ENCODE measurements at places on chromosomes 2 and 18.

GRCh38 chr2:110853516-110853915 lies 121.1 kb downstream of the ACOXL start:
- no peak for DNase-seq

DNA sequence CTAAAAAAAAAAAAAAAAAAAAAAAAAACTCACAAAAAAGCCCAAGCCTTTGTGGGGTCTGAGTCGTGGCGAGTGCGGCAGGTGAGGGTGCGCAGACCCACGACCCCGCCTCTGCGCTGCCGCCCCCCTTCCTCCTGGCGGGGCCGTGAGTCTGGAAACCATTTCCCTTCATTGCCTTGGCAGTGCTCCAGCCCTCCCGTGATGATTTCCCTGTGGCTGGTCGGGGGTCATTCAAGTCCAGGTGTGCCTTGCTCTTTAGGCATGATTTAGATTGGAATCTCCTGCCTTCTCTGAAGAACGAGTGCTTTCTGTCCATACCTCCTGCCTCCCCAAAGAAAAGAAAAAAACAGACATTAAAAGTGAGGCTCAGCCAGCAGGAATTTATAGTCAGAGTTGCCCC lies 161.8 kb downstream of the FAM210A start:
- no peak for DNase-seq

GRCh38 chr18:39241534-39241933 lies 1675.9 kb upstream of the CELF4 start:
- no peak for DNase-seq

DNA sequence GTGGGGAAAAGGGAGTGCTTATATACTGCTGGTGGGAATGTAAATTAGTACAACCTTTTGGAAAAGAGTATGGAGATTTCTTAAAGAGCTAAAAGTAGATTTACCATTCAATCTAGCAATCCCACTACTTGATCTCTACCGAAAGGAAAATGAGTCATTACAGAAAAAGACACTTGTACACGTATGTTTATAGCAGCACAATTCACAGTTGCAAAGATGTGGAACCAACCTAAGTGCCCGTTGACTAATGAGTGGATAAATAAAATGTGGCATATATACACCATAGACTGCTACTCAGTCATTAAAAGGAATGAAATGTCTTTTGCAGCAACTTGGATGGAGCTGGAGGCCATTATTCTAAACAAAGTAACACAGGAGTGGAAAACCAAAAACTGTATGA lies 29.5 kb downstream of the FLACC1 start:
- no peak for DNase-seq

DNA sequence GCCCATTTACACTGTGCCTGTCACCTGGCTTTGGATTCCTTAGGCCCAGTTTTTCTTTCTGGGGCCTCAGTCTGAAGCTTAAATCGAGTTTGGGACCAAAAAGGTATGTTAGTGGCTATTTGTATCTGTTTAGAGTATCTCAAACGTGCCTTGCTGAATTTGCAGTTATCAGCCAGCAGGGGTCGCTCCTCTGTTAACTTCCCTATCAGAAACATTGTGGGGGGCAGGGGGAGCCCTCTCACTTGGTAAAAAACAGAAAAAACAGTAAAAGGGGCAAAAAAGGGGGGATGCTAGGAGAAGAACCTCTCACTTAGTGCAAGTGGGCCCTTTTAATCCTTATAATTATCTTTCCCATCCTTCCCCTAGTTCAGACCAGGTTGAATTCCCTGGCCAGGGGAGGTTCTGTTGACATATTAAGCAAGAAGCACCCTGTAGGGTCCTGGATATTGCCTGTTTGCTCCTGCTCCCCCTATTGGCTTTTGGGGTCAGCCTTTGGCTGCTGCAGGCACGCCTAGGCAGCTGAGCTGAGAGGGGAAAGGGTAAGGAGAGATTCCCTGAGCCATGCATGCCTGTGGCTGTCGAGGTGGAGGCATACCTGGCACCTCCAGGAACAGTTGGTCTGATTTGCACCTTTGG lies 8.8 kb upstream of the IFIH1 start:
- no peak for DNase-seq

- DNase-seq: no peak
Measured at GRCh38 chr18:24095976-24096375, 42.9 kb upstream of the CABYR start.

DNA sequence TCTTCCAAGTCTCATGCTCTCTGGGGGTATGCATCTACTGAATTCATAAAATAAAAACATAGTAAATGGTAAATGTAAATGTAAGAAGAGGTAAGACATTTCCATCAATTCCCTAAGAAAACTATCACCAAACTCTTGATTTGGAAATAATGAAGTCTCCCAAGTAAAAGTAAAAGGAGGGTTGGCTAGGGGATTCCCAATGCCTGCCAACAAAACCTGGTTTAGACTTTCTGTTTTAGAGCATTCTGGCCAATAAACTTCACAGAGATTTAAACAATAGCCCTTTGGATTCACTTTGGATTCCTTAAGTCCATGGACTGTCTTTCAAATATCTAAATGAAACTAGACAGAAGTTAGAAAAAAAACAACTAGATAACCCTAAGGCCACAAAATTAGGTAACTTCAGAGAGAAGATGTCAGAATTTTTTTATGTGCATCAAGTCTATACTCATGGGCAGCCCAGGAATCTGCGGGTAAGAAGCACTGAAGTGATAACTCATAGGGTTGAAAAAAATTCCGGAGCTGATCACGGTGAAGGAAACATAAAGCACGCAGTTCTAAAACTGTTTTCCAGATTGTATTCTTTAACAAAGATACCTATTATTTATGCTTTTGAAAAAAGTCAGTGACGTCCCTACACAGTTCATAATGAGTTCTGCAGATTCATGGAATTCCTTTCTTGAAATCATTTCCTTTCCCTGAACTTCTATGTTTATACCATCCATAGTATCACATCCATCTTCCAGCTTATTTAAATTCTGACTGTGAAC lies 263.6 kb downstream of the AFF3 start:
- DNase-seq: no peak

GRCh38 chr2:36414307-36414706 lies 58.7 kb downstream of the CRIM1 start:
- no peak for DNase-seq

DNA sequence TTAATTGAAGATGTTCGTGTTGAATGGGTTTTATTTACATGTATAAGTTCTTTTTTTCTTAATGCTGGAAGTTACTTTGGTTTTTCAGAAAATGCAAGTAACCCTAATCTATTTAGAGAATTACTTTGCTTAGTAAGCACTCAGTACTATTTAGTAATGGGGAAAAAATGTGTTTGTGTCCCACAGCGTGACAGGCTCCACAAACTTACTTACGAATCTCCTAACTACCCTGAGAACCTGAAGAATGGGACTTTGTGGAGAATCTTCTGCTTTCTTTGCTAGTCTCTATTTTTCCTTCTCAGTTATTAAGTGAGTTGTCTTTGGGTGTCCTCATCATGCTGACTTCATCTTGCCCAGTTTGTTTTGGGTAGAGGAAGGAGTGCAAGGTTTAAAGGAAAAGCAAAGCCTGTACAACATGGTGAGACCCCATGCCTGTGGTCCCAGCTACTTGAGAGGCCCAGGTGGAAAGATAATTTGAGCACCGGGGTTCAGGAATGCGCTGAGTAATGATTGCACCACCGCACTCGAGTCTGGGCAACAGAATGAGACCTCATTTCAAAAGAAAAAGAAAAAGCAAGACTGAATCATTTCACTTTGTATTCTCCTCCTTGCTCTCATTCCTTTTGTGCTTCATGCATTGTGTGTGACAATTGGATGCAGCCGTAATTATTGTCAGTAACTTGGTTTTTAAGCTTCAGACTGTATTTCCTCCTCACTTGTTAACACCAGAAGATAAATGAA lies 10.2 kb downstream of the NEDD4L start:
- no peak for DNase-seq

GRCh38 chr2:81658227-81658626 lies 1353.7 kb upstream of the LRRTM1 start:
- no peak for DNase-seq

DNA sequence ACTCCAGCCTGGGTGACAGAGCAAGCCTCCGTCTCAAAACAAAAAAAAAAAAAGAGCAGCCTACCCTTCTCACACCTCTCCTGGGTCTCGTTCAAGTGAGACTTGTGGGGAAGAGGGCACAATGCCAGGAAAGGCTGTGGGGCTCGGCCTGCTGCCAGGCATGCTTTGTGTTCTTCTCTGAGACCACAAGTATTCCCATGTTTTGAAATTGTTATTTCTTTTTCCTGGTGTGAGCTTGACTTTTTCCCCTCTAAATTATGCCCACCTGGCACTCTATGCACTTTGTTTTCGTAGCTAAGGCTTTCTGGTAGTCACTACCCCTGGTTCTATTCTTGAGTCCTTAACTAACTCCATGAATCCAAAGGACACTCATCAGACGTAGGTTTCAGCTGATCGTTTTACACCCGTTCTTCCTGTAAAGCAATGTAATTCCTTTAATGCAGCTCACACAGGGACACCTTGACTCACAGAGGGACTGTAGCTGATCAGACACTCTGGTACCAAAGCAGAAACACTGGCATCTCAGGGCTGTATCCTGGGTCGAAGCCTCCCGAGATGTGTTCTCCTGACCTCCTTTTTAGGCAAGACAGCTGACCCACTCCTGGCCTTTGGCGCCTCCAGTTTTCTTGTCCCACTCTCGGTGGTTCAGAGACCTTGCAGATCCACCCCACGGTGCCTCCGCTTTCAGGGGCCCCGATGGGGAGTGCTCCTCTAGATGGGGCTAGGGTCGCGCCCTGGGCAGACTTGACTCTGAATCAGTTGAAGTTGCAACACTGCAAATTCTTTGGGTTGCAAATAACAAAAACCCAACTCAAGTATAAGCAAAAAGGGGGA lies 193.3 kb upstream of the AGAP1 start:
- DNase-seq: no peak

GRCh38 chr2:11616097-11616687 lies 53.8 kb downstream of the NTSR2 start:
- no peak for DNase-seq

GRCh38 chr18:36756242-36756641 lies 72.6 kb downstream of the TPGS2 start:
- no peak for DNase-seq

GRCh38 chr2:240578488-240578887 lies 8.0 kb upstream of the CAPN10 start:
- no peak for DNase-seq

DNA sequence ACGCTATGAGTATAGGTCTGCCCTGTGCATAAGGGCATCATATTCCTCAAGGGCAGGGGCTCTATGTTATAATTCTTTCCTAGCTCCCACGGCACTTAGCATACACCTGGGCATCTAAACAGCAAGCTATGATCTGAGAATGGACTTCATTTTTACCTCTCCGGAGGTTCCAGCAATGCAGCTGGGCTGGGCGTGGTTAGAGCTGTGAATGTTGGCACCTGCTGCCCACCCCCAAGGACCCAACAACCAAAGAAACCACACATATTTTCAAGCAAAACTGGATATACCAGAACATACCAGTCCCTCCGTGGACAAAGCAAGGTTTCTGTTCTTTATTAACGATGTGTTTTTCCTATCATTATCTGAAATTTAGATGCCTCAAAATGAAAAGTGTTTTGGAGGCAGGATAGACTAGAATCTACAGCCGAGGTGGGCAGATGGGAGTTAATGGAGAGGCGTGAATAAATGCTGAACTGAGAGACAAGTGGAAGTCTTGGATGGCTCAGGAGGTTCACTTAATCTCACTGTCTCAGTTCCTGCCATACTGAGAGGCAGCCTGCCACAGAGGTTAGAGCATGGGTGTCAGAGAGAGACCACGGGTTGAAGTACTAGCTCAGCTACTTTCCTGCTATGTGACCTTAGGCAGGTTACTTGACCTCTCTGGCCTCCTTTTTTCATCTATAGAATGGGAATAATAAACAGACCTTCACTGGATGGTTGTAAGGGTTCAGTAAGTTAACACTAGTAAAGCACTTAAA lies 186.6 kb upstream of the SMAD2 start:
- DNase-seq: no peak

DNA sequence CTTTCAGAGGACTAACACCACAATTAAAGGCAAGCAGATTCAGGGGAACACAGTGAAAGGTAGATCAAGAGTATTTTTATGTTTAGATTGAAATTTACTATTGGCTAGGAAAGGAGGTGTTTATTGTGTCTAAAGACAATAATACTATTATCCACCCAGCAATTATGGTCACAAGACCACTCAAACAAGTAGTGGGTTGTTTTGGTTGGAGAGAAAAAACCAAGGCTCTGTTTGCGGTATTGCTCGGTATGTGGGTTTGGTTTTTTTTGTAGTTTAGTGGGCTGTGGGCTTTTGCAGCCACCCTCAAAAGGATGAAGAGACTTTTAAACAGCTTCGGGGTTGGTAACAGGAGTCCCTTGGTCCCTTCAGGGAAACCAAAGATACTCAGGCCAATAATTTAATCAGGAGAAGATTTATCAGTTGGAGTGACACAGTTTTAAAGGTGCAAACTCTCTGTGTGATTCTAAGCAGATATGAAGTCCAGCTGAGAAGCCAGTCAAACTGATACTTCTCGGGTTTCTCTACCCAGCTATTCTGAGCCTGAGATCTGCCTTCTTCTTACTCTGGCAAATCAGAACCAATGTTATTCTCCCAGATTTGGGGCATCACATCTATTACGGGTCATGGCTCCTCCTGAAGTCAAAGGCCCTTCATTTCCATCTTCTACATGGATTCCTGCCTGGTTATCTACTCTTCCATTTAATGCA lies 55.3 kb downstream of the DCC start:
- no peak for DNase-seq

DNA sequence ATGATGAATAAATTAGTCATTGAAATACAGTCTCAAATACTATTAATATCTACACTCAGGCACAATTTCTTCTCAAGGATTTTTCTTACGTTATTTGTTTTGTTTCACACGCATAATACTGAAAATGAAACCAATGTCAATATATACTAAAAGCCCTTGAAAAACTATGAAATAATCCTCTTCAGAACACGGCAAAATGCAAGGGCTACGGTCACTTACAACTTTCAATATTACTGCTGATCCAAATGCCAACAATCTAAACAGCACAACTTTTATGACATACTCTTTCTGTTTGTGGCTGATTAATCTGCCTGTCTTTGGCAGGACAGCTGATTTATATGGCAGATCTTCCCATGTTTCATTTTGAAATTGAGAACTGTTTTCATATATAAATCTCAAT lies 68.3 kb downstream of the LRPPRC start:
- DNase-seq: no peak

- DNase-seq: no peak
Measured at GRCh38 chr2:145975406-145975805, 1455.5 kb upstream of the ZEB2 start.

- DNase-seq: no peak
Measured at GRCh38 chr2:106275971-106276370, 81.9 kb upstream of the UXS1 start.

DNA sequence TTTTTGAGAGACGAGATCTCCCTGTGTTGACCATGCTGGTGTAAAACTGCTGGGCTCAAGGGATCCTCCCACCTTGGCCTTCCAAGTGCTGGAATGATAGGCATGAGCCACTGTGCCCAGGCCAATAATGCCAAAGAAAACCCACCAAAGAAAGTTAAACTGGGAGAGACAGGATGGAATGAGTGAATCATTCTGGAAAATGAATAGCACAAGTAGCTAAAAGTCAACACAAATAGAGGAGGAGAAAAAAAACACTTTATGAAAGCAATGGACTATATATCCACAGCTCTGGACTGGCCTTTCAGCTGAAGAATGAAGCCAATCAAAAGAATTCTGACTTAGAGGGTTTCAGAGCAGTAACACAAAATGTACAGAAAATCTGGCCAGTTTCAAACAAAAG lies 23.9 kb downstream of the IAH1 start:
- DNase-seq: no peak

All from stimulated activated CD4-positive, alpha-beta T cell treated with anti-CD3 and anti-CD28 coated beads, Interleukin-4, amount 100 ng/mL, for 48 hours (primary cell).